ENCODE measurements at places on chromosomes 13 and 19. TPM values are rescaled to one million over a fixed set of nuclear protein-coding genes. Genes with fewer than 3 reads are reported as not detected.

- H3K4me1 ChIP-seq: no peaks in the 10 kb centered on the region
- H3K27me3 ChIP-seq: no peaks in the 10 kb centered on the region
- DNase-seq: no peak
- H3K4me3 ChIP-seq: no peak overlapping the region
- no peaks in the 10 kb centered on the region for H3K36me3 ChIP-seq
- H3K27ac ChIP-seq: no peak overlapping the region
Observed at GRCh38 chr13:28129911-28130693, 8.2 kb upstream of the PAN3 start.

GRCh38 chr13:22399801-22400420 is 729.0 kb downstream of the FGF9 start:
- no peak overlapping the region for H3K4me3 ChIP-seq
- H3K36me3 ChIP-seq: no peaks in the 10 kb centered on the region
- DNase-seq: no peak
- H3K4me1 ChIP-seq: no peaks in the 10 kb centered on the region

DNA sequence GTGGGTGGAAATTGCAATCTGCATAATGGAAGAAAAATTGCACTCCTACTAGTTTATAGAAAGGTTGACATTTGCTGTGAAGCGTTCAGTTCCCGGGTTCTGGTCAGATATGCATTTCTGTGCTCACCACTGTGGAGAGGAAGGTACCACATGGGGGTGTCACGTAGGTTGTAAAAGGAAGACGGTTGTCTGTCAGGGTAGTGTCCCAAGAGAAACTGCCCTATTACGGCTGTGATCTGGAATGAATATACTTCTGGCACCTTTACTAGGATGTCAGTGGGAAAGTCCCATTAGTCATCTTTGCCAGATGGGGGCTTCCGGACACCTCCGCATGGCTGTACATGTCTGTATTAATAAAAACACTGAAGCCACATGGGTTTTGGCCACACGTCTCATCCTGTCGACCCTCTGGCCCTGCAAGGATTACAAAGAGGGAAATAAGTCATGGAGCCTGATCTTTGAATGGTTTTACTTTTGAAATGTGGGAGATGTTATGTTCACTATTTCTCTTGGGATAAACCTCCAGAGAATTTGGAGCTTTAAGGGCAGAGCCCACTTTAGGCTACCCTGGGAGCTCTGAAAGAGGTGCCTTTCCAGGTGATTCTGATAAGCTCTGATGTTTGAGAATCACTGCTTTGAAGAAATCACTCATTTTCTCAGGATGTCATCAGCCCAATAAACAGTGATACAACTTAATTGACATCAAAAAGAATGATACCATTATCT is 133.9 kb downstream of the AKAP11 start:
- H3K4me3 ChIP-seq: no peak overlapping the region
- H3K4me1 ChIP-seq: no peaks in the 10 kb centered on the region
- H3K36me3 ChIP-seq: no peaks in the 10 kb centered on the region
- H3K27ac ChIP-seq: no peak overlapping the region
- H3K27me3 ChIP-seq: no peaks in the 10 kb centered on the region

- no peak overlapping the region for H3K27ac ChIP-seq
- no peak overlapping the region for H3K4me3 ChIP-seq
- no peaks in the 10 kb centered on the region for H3K27me3 ChIP-seq
- DNase-seq: no peak
Observed at GRCh38 chr13:49932066-49932465, 4.1 kb downstream of the SPRYD7 start.

- peak; percentile 63 for DNase-seq
- no peak overlapping the region for H3K4me3 ChIP-seq
- no peak overlapping the region for H3K27ac ChIP-seq
- peaks cover 5% of the 10 kb centered on the region for H3K27me3 ChIP-seq
Observed at GRCh38 chr19:52237771-52238400, 31.5 kb upstream of the ZNF766 start.

GRCh38 chr13:103517066-103517767 is 451.0 kb upstream of the SLC10A2 start:
- no peak for DNase-seq
- no peak overlapping the region for H3K27ac ChIP-seq
- no peaks in the 10 kb centered on the region for H3K36me3 ChIP-seq
- no peak overlapping the region for H3K4me3 ChIP-seq
- no peaks in the 10 kb centered on the region for H3K27me3 ChIP-seq
- no peaks in the 10 kb centered on the region for H3K4me1 ChIP-seq

DNA sequence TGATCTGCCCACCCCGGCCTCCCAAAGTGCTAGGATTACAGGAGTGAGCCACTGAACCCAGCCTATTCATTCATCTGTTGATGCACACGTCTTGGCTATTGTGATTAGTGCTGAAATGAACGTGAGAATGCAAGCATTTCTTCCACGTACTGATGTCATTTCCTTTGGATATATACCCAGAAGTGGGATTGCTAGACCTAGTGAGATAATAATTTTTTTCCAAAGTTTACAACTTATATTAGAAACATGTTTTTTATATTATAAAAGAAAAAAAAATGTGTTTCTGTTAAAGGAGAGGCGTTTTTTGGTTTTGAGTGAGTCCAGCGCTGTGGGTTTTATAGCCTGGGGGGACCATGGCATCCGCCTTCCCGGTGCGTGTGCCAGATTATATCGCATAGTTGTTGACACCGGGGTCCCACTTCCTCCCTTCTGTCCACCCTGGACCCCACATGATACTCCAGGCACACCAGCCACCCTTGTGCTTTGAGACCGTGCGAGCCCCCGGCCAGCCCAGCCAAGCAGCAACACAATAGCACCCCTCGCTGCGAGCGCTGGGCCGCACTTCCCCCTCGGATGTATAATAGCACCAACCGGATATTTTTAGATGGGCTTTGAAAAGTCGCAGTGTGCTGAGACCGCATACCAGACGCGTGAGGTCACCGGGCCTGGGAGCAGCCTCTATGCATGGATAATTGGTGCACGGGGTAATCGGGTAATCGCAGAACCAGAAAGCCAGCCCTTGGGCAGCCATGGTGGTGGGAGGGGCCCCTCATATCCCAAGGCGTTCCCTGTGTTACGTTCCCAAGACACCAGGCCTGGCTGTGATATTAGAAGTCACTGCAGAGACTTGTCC is 59.6 kb downstream of the MYO9B start:
- peak overlapping the region; percentile 54 for H3K4me3 ChIP-seq
- H3K27me3 ChIP-seq: no peaks in the 10 kb centered on the region
- H3K36me3 ChIP-seq: no peaks in the 10 kb centered on the region
- peak; percentile 95 for DNase-seq
- H3K4me1 ChIP-seq: peaks cover 46% of the 10 kb centered on the region

DNA sequence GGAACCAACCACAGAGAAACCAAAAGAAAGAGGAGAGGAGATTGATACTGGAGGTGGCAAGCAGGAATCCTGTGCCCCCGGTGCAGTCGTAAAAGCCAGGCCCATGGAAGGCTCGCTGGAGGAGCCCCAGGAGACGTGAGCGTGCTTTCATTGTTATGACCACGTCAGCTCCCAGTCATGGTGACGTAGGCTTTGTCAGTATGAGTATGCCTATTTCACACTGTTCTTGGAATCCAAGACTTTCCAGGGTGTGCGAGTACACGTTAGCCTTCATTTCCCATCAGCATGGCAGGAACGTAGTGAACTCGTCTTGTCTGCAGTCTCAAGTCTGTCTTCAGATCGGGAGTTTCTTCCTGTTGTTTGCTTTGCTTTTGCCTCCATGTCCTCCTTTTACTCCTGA is 15.4 kb upstream of the CHAMP1 start:
- no peaks in the 10 kb centered on the region for H3K27me3 ChIP-seq
- H3K27ac ChIP-seq: no peak overlapping the region
- DNase-seq: no peak
- H3K4me1 ChIP-seq: no peaks in the 10 kb centered on the region
- 0 out of 2 replicates have a peak, but pooled peaks cover 5% of the 10 kb centered on the region for H3K36me3 ChIP-seq

DNA sequence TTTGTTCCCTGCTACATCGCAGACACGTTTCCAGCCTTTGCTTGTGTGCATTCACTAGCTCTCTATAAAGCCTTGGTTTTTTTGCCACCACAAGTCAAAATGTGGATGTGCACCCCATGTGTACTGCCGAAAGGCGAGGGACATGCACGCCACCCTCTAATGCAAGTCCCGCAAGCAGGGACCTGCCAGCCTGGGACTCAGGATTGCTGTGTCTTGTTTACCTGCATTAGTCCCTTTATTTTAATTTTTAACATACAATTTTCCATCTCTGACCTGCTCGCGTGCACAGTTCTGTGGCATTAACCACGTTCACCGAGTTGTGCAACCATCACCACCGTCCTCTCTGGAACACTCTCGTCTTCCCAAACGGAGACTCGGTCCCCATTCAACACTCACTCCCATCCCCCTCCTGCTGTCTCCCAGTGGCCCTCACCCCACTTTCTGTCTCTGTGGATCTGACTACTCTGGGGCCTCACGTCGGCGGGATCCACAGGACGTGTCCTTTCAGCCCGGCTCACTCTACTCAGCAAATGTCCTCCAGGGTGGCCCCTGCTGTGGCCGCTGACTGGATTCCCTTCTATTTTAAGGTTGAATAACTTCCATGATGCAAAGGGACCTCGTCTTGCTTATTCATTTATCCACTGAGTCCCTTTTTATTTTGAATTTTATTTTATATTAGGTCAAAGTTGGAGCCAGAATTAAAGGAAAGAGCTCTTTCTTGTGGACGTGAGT is 58.4 kb downstream of the RASA3 start:
- no peak for DNase-seq
- no peak overlapping the region for H3K27ac ChIP-seq
- H3K4me3 ChIP-seq: no peak overlapping the region
- no peaks in the 10 kb centered on the region for H3K36me3 ChIP-seq

SLC25A41 gene
- not detected for total RNA-seq

RHPN2 gene
- 21.3 TPM for total RNA-seq

FGF22 gene
- not detected for total RNA-seq

PDX1 gene
- total RNA-seq: not detected

KRTDAP gene
- not detected for total RNA-seq

LIM2 gene
- total RNA-seq: not detected

ITM2B gene
- total RNA-seq: 136 TPM
